ENCODE measurements at places on chromosomes 12 and 14. TPM values are rescaled to one million over a fixed set of nuclear protein-coding genes. Genes with fewer than 3 reads are reported as not detected.

LHX5 gene
- polyA plus RNA-seq, result not detected

RNASE4 gene
- polyA plus RNA-seq, result 4.2 TPM

DNA sequence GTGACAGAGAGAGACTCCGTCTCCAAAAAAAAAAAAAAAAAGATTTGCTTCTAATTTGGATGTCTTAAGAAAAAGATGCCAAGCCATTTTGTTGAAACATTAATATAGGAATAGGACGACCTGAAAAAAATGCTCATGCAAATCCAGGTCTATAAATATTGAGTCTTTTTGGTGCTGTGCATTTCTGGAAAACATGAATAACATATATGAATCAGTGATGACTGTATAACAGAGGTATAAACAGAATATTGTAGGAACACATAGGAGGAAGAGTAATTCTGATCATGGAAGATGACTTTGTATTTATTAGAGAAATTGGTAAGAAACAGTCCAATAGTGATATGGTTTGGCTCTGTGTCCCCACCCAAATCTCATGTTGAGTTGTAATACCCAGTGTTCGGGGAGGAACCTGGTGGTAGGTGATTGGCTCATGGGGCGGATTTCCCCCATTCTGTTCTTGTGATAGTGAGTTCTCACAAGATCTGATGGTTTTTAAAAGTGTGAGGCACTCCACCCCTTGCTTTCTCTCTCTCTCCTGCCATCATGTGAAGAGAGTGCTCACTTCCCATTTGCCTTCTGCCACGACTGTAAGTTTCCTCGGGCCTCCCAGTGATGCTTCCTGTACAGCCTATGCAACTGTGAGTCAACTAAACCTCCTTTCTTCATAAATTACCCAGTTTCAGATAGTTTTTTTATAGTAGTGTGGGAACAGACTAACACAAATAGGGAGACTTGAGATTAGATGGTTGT, 3.0 kb upstream of the SRSF5 start:
- no peak for DNase-seq

LMNTD1 gene
- 0.16 TPM for polyA plus RNA-seq

GRCh38 chr14:106513302-106513701, 986.9 kb downstream of the TMEM121 start:
- no peak for DNase-seq

DNA sequence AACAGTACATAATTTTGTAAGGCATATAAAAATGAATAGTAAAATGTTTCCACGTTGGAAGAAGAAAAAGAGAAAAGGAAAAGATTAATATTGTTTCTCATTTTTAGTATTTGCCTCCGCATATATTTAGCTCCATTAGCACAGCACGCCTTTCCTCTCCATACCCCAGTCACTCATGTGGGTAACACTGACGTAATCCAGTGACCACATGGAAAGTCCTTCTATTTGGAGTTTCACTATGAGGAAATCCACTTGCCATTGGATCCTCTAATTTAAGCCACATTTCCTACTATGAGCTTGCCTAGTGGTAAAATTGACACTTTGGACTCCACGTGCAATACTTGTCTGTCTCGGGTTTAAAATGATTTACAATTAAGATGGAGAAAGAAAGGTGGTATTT, 5.7 kb upstream of the SLCO1A2 start:
- DNase-seq, result no peak

SERPINA9 gene
- not detected for polyA plus RNA-seq

- DNase-seq, result no peak
These were observed 358 bp downstream of the ELK3 start for GRCh38 chr12:96194576-96194889.

DNA sequence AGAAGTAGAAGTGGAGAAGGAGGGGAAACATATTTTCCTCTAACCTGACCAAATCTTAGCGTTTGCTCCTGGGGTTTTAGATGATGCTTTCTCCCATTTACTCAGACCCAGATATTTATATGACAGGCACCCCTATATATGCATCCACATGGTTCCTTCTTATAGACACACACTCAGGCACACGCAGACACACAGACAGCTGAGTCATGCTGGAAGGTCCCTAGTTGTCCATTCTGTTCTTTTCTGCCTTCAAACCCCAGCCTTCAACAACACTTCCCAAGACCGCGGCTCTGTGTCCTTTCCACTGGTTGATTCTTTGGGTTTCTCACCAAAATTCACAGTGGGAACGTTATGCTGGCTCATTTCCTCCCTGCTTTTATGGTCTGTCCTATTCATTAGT, 52.1 kb downstream of the HSPB8 start:
- no peak for DNase-seq

ACOT6 gene
- not detected for polyA plus RNA-seq

DNA sequence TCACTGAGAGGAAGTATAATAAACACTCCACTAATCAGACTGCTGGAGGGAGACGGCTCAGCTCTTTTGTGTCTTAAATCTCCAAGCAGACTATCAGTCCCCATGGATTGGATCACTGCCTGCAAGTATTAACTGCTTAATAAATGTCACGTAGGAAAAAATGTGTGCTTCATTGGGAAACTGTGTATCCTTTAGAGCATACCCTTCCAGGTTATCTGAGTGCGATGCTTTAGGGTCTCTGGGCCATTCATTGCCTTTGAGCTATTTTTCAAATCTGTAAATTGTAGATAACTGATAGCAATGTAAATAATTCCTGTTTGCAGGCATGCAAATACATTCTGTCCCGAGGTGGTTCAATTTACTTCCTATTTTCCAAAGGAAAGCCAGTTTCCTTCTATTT, 45.0 kb upstream of the VASH1 start:
- DNase-seq, result no peak

GRCh38 chr14:32728976-32729375, 209.7 kb upstream of the NPAS3 start:
- DNase-seq, result no peak

DNA sequence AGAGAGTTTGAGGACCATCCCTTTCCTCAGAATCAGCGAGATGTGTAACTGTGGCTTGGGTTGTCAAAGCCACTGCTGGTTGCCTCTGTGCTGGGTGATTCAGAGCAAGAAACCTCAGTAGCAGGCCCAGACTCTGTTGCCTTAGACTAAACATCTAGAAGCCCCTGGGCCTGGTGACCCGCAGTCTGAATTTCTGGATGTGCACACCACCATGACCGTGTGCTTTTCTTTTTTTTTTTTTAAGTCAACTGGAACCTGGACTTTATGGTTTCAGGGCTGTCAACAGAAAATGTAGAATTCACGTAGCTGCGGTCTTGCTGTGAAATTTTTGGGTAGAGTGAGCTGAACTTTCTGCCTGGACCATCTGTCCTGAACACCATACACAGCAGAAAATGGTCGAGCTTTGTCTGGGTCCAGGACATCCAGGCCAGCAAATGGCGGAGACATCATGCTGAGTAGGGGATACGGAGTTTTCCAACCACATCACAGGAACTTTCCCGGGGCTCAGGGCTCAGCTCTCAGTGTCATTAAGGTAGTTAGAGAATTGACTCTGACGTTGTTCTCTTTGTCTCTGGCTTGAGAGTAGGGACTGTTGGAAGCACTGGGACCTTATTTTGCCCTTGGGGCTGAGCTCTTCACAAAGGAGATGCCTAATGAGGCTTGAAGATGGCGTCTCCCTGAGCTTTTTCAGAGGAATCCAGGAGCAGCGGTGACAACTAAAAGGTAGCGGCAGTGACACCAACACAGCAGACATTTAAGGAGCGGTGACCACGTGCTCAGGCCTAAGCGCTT, 23.0 kb upstream of the BATF start:
- DNase-seq, result no peak

DNA sequence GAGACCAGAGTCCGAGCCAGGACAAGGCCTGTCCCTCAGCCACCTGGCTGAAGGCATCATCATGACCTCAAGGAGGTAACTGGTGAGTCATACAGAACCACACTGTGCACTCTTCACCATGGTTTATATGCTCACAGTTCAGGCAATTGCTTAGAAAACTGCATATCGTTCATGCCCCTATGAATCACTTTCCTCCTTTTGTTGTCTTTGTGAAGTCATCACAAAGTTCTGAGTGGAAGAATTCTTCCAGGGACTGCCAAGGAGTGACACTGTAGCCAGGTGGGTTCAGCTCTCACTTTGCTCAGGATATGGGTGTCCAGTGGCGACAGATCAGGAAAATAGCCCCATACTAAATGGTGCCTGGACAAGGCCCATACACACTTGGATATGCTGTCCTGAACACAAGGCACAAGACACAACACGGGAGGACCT, 92.5 kb downstream of the DPF3 start:
- DNase-seq, result no peak

GRCh38 chr14:100140452-100141078, 18.9 kb downstream of the DEGS2 start:
- no peak for DNase-seq

- no peak for DNase-seq
These were observed 3.4 kb downstream of the GLIPR1L1 start for GRCh38 chr12:75337905-75338304.

DNA sequence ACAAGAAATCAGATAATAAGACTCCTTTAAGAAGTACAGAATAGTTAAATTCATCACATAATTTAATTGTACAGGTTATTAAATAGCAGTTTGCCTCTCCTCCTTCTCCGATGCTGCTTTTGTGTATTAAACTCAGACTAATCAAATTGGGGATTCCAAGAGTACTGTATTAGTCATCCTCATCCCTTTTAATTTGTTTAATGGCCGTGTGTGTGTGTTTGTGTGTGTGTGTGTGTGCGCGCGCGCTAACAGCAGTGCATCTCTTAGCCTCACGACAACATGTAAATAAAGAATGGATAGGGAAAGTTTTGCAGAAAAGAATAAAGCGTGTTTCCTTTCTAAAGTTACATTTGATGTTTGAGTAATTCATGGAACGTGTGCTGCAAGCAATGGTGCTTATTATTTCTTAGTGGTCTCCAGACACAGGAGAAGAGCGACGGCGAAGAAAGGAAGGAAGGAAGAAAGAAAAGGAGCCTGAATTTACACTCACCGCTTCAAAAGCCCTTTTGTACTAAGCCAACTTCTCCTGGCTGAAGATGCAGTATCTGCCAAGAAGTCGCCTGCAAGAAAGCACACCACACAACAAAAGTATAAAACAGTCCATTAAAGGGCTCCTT, 220.3 kb downstream of the ASCL1 start:
- no peak for DNase-seq

LALBA gene
- not detected for polyA plus RNA-seq

DNA sequence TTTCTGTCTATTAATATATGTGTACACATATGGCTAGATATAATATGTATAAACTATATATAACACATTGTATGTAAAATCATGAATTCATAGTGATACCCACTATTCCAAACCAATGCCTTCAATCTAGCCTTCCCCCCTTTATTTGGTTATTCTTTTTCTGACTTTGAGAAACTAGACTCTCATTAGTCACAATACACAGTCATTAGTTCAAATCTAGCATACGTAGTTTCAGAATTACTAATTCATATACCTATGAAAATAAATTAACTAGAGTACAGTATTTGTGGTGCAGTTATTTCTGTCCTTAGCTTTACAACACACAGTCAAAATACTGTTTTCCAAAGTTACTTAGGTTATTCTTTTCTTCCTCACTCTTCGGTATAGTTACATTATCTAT, 268.2 kb downstream of the DPF3 start:
- DNase-seq, result no peak

DNA sequence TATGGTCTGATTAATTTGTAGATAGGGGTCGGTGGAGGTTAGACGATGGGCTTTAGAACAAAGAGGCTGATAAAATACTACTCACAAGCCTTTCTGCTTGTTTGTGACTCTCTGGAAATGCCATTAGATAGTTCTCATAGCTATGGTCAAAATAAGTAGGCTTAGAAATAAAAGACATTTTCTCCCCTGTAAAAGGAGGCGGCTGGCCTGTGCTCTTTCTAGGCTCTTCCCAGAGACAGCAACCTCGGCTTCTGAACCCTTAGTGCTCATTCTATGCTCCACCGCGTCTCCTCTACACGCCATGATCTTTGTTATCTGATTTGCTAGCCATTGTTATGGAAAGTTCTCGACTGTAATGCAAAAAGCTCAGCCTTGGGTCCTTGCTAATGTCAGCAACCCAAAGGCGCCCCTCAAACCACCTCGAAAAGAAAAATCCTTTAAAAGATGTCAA, 64.5 kb downstream of the CRADD start:
- DNase-seq, result no peak

GRCh38 chr12:127287256-127287655, 979.7 kb upstream of the TMEM132C start:
- DNase-seq, result no peak

P2RX2 gene
- polyA plus RNA-seq, result not detected
